Activated CD8-positive, alpha-beta memory T cell treated with anti-CD3 and anti-CD28 coated beads, Interleukin-2, amount 50 U/mL, for 4 hours (primary cell): ENCODE measurements at places on chromosomes 1 and 21.

DNA sequence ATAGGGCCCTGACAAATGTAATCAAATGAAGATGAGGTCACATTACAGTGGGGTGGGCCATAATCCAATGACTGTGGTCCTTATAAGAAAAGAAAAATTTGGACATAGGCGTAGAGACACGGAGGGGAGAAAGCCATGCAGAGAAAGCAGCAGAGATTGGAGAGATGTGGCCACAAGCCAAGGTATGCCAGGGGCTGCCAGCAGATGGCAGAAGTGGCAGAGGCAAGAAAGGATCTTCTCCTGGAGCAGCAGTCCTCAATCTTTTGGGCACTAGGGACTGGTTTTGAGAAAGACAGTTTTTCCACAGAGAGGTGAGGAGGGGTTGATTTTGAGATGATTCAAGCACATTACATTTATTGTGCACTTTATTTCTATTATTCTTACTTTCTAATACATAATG lies 355.1 kb downstream of the NPHP4 start:
- DNase-seq: peak; percentile 25

- DNase-seq: no peak
Observed at GRCh38 chr1:167373398-167373797, 144.9 kb downstream of the CD247 start.

GRCh38 chr1:10900251-10900651 lies 103.8 kb upstream of the CASZ1 start:
- no peak for DNase-seq

GRCh38 chr1:174451408-174451807 lies 3.6 kb downstream of the GPR52 start:
- no peak for DNase-seq

DNA sequence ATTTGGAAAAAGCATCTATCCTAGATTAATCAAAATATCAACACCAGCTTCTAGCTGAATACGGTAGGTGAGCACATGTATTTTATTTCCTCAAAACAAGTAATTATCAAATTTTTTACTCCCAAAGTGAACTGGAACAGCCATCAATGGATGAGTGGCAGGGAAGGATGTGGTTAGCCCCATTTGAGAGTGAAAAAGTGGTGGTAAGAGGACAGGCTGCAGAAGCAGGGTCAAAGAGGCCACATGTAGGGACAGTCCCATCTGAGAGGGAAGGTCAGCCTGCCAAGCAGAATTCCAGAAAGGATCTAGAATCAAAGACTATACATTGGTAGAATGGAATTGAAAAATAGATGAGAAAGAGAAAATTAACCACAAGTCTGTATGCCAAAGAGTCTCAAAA lies 163.8 kb downstream of the SMYD3 start:
- no peak for DNase-seq

DNA sequence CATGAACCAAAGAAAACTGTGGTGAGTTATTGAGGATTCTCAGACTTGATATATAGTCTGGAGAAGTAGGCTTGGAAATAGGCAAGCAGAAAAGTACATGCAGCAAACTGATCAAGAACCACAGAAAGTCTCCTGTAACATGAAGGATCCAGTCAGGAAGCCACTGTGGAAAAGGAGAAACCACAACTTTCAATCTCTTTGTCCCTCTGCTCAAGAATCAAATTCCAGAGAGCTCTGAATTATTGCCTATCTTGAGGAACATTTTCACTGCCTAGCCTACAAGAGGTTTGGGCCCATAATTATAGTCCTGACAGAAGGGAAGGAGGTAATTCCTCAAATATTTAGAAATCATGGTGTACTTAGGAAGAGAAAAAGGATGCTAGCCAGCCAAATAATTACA lies 43.0 kb upstream of the ADAMTS1 start:
- DNase-seq: no peak

DNA sequence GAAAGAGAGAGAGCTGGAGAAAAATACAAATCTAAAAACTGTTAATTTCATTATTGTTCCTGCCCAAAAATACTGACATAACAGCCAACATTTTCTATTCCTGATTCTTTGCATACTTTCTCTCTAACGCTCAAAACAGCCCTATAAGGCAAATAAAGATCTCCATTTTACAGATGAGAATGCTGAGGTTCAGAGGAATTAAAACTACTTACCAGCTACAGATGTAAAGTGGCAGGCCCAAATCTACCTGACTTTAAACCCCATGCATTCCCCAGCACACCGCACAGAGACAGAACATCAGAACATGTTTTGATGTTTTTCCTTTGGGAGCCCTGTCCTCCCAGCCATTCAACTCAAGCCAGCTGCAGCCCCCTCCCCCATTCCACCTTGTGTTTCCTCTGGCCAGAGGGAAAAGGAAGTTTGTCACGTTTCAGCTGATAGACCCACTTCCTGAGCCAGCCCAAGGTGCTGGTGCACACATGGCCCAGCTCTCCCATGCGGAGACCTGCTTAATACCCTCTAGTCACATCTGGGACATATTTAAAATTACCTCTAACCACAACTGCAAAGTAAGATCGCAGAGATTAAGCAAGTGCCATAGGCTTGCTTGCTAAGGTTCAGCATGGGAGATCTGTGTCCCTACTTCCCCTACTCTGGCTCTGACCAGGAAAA lies 133.1 kb upstream of the NFIA start:
- DNase-seq: no peak

- no peak for DNase-seq
Observed at GRCh38 chr1:111404588-111404987, 22.9 kb downstream of the OVGP1 start.

DNA sequence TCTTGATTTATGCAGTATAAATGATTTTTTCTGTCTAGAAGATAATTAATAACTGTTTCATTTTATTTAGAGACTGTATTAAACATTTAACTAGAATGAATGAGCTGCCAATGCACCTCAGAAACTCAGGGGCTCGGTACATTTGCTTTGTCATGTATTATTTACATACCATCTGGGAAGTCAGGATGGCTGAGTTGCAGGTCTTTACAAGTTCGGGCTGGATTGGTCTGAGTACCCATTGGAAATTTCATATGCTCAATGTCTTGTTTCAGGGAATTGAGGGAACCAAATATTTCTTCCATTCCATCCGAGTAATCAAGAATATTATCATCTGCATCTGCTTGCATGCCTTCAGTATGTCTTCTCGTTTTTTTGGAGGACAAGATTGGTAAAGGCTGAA lies 221.7 kb downstream of the COL11A1 start:
- DNase-seq: no peak

DNA sequence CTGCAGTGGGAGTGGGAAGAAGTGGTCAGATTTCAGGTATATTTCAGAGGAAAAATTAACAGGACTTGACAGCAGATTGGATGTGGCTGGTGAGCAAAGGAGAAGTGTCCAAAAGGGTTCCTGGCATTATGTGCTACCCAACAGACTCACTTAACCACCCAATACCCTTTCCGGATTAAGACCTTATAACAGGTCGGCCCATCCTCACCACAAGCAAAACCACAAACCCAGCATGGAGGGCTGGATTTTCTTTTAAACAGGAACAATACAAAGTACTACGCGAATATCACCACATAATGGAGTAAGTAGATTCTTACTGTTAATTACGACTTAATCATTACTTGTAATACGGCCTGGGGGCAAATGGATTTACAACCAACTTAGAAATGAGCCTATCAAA lies 59.2 kb downstream of the WDR64 start:
- no peak for DNase-seq

- no peak for DNase-seq
Observed at GRCh38 chr1:94316836-94317789, 79.7 kb upstream of the ARHGAP29 start.

DNA sequence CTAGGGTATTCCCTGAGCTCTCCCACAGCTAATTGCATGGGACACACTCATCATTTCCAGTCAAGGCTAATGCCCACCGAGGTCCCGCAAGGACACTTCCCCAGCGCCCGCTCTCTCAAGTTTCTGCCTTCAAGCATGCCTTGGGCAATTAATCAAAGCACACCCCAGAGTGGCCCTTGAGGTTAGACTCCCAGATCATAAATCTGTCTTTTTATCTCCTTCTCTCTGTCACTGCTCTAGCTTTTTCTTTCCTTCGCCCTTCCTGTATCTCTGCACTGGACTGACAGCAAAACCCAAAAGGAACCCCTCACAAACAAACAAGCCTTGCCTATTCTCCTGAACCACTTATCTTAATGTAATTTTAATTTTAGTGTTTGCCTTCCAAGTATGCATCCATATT lies 7.9 kb upstream of the EXOSC10 start:
- DNase-seq: no peak

DNA sequence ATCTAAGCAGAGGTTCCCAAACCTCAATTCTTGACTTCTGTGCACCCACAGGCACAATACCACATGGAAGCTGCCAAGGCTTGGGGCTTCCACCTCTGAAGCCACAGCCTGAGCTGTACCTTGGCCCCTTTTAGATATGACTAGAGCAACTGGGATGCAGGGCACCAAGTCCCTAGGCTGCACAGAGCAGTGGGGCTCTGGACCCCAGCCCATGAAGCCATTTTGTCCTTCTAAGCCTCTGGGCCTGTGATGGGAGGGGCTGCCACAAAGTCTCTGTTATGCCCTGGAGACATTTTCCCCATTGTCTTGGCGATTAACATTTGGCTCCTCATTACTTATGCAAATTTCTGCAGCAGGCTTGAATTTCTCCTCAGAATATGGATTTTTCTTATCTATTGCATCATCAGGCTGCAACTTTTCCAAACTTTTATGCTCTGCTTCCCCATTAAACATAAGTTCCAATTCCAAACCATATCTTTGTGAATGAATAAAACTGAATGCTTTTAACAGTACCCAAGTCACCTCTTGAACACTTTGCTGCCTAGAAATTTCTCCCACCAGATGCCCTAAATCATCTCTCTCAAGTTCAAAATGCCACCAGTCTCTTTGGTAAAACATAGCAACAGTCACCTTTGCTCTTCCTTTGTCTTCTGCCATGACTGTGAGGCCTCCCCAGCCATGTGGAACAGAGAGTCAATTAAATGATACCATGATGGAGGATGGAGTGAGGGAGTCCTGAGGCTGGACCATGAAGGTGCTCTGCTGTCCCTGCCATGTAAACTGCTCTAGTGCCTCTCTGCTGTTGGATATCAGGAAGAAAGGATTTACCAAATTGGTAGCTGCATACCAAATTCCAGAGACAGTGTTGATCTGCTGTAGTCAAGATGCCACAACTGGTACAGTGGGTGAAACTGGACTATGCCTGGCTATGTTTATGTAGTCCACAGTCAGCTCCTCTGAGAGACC lies 37.6 kb downstream of the RUNX3 start:
- DNase-seq: no peak

- DNase-seq: no peak
Observed at GRCh38 chr1:95679262-95679661, 445.3 kb downstream of the RWDD3 start.

GRCh38 chr1:174266991-174267612 lies 107.8 kb downstream of the RABGAP1L start:
- no peak for DNase-seq

DNA sequence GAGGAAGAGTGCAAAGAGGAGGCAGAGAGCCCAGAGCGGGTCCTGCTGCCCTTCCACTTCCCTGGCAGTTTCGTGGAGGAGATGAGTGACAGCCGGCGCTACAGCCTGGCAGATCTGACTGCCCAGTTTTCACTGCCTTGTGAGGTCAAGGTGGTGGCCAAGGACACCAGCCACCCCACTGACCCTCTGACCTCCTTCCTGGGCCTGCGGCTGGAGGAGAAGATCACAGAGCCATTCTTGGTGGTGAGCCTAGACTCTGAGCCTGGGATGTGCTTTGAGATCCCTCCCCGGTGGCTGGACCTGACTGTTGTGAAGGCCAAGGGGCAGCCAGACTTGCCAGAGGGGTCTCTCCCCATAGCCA lies 10.2 kb downstream of the THEMIS2 start:
- DNase-seq: no peak

GRCh38 chr1:207807326-207807689 lies 55.5 kb downstream of the CD46 start:
- no peak for DNase-seq

DNA sequence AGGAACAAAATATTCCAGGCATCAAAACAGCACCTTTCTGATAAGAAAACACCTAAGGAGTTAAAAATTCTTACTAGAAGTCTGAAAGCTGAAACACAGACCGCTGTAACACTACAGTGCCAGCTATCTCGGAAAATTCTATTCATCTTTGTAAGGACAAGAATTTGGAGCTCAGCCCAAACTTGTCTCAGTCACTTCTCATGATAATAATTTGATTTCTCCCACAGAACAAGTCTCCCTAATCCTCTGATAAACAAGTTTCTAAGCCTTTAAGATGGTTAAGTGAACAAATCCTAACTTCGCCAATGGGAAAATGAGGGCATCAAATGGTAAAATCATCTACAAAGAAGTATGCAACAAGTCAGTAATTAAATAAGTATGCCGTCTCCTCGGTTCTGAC lies 59.9 kb downstream of the SIPA1L2 start:
- DNase-seq: no peak

- DNase-seq: no peak
Observed at GRCh38 chr1:106698660-106699059, 357.8 kb upstream of the PRMT6 start.

GRCh38 chr1:87291107-87291506 lies 37.6 kb upstream of the LMO4 start:
- DNase-seq: no peak

- no peak for DNase-seq
Observed at GRCh38 chr1:53024117-53024516, 37.9 kb upstream of the PODN start.

GRCh38 chr1:225847610-225848009 lies 34.6 kb downstream of the TMEM63A start:
- no peak for DNase-seq

DNA sequence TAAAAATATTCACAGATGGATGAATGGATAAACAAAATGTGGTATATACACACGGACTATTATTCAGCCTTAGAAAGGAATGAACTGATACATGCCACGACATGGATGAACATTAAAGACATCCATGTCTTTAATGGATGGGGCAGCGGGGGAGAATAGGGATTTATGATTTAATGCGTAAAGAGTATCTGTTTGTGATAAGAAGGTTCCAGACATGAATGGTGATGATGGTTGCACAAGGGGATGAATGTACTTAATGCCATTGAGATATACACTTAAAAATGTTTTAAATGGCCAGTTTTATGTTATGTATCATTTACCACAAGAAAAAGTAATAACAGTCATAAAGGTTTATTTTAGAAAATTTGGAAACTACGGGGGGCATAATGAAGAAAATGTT lies 108.6 kb upstream of the WLS start:
- no peak for DNase-seq

- no peak for DNase-seq
Observed at GRCh38 chr1:243623841-243624240, 226.2 kb downstream of the AKT3 start.

GRCh38 chr1:39494671-39495410 lies 3.4 kb downstream of the BMP8A start:
- DNase-seq: no peak
